ENCODE measurements at places on chromosomes 2 and 18.

- no peak for DNase-seq
Observed at GRCh38 chr2:24492421-24493279, 1.6 kb downstream of the NCOA1 start.

DNA sequence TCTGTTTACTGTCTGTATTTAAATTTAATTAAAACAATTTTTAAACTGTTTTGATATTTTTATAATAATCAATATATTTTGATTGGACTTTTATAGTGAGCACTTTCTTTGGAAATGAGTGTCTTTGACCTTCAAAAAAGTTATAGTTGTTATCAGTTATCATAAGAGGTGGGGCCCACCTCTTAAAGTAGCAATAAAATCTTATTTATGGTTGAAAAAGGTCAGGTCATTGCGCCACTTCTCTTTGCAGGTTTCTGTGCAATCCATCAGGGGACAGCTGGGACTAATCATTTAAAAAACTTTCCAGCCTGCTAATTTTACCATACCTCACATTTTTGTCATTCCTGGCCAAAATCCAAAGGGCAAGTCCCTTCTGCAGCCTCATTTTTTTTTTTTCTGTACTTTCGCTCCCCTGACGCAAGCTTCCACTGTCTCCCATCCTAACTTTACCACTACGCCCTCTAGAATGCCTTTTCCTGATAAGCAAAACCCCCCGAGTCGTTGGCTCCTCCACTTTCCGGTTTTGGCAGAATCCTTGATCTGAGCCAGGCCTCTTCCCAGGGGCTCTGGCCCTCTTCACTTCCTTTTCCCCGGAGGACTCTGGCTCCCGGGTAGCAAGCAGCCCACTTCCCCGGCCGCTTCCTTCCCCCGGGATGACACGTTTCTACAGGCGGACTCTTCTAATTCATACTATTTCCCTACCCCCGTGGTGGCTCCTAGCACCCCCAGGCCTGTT is 1.1 kb upstream of the SEH1L start:
- peak; percentile 20 for DNase-seq

DNA sequence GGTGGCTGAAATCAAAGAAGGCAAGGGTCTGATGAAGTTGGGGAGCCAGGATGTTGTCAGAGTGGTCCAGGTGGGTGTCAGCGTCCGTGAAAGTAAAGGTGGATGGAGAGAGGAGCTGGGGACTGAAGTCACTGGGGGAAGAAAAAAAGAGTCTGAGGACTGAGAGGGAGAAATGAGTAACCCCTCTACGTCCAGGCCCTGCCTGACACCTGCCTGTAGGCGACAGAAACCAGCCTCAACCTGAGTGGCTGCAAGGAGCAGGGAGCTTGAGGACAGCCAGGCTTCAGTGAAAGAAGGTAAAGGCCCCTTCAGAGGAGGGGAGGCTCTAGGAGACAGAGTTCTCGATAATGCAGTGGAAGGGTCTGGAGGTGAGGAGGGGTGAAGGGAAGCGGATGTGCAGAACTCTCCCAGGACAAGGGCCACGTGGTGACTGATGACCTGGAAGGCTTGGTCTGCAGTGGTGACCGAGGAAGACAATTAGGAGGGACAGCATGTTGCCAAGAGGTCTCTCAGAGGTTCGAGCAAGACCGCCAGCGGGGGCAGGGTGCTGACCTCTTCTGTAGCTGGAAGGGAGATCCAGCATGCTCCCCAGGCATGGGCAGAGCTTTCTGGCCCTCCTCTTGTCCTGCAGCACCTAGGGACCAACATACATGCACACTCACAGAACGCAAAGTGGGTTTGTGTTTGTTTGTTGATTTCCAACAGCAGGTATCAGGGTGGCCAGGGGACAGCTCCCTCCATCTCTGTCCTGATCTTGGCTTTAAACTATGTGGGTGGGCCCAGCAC is 86.6 kb upstream of the TMEM247 start:
- DNase-seq = no peak

GRCh38 chr2:86253424-86253823 is 54.2 kb downstream of the MRPL35 start:
- no peak for DNase-seq

DNA sequence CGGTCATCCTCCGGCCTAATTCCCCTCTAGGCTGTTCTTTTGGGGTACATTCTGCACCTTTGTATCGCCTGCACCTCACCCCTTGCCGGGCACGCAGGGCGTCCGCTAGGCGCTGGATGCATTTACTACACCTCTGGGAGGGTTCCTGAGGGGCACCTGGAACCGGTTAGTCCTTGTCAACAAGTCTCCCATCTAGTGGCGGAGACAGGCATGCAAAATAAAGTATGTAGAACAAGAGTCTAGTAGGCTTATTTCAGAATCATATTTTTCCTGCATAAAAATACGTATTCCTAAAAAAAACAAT is 705 bp upstream of the TEX261 start:
- DNase-seq = peak; percentile 6

DNA sequence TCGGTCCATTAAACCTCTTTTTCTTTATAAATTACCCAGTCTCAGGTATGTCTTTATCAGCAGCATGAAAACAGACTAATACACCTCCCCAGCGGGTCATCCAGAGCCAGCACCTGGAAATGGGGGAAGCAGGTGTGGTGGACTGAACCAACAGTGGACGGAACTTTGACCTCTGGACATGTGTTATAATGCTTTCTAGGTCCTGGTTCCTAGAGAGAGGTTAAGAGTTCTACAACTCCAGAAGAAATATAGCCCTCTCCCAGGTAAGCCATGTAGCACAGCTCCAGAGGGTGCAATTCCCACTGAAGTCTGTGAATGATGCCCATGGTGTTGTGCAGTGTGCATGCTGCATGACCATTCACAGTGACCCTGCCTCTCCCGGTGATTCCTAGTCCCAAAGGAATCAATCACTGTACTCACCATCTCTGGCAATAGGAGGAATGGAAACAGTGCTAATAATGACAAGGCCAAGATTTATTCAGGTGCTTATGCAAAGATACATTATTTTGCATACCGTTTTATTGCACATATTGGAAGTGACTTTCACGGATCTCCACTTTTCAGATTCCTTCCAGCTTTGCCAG is 45.2 kb upstream of the MYO1B start:
- DNase-seq = no peak

DNA sequence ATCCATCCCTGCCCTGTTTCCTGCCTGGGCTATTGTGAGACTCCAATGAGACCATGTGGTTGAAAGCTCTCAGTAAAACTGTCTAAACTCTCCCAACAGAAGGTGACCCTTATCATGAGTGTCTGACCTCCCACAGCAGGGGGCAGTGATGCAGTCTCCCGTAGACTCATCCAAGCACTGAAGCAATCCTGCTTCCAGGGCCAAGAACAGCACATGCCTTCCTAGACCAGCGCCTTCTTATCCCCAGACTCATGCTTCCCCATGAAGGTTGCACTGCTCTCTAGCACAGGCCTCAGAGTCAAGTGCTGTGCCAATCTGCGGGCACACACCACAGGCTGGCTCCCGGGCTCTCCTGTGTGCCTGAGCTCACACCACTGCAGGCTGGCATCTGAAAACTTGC is 112.3 kb downstream of the TNS1 start:
- DNase-seq = peak; percentile 90

- DNase-seq = no peak
Observed at GRCh38 chr18:50697509-50697908, 122.3 kb downstream of the MRO start.

DNA sequence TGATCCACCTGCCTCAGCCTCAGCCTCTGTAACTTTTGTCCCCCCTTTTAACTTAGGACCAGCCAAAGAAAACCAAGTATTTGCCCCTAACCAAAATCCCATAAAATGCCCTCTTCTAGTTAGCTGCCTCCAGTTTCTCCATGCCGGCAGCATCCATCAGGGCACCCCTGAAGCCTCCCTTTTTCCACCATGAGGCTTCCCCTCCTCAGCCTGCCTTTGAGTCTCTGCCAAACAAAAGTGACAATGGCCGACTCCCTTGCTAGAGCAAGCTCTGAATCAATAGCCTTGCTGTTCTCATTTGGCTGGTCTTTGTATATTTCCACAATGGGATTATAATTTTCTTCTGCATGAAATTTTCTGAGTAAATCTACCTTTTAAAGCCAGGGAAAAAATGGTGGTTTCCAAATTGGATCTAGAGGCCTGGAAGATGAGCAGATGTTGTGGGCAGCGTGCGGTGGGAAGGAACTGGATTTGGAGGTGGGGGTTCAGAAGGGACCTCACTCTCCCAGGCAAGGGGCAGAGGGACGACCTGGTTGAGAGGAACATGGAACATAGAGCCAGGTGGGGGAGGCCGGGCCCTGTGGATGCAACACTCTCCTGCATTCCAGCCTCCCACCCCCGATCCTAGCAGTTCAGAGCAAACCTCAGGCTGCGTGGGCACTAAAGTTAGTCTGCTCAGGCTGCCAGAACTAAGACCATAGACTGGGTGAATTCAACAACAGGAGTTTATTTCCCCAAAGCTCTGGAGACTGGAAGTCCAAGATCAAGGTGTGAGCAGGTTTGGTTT is 80.6 kb downstream of the HS6ST1 start:
- no peak for DNase-seq

DNA sequence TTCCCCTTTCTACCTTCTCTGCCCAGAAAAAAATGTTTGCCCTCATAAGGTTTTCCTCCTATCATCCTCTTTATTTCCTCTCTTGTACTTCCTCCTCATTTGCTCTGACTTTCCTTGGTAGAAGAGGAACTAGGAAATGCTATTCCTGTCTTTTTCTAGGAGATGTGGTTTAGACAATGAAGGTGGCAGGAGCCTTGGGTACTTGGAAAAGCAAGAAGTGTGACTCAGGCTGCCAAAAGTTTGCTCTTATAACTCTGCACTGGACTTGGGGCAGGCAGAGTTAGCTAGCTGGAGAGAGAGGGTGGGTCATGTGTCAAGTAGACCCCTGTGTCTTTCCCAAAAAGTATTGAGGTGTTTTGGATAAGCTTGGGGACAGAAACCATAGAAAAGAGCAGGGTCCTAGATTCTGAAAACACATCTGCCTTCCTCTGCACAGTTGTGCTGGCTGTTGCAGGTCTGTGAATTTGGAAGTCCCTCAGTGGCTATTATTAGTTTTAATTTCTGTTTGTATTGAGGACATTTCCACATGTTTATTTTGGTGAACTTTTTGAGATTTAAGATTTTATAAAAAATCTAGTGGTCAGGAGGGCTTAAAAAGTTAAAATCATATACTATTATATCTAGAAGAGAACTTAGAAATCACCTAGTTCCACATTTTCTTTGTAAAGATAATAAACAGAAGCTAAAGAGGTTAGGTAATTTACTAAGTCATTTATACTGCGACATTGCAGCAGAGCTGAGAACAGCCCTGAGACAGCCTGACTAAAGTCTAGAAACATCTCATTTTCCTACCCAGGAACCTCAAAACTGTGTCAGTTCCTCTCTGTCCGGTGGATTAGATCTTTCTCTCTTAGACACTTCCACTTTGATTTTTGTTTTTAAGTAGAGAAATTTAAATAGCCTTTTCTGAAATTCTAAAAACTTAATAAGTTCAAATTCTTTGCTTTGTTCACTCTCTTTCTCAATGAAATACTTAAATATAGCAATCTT is 16.0 kb downstream of the INSIG2 start:
- no peak for DNase-seq

DNA sequence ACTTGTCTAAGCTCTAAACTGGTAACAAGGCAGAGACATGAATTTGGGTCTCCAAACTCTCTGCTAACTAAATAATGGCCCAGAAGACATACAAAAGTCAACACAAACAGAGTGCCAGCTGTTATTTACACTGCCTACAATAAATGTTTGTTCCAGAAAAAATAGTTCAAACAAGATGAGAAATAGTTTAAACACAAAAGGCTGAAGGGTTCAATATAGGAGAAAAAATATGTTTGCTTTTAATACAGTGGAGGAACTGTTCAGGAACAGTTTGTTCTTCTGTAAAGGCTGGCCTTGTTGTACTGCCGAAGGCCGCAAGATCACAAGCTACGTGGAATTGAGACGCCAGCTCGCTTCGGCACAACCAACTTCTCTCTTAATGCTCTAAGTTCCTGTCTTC is 74.6 kb downstream of the AFF3 start:
- DNase-seq = no peak

DNA sequence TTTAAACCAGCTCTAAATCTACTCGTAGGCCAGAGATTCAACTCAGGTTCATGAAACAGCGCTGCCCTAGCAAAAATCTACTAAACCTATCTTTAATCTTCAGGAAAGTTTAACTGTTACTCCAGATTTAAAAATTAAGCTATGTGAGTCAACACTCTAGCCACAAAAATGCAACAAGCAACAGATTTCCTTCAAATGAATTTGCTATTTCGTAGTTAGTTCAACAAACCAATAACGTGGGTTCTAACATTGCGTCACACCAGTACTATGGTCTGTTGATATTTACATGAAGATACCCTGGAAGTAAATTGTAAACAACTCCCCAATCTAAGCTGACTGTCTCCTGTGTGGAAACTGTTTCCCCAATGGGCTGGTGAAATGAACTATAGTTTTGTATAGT is 71.2 kb downstream of the FIGN start:
- no peak for DNase-seq

DNA sequence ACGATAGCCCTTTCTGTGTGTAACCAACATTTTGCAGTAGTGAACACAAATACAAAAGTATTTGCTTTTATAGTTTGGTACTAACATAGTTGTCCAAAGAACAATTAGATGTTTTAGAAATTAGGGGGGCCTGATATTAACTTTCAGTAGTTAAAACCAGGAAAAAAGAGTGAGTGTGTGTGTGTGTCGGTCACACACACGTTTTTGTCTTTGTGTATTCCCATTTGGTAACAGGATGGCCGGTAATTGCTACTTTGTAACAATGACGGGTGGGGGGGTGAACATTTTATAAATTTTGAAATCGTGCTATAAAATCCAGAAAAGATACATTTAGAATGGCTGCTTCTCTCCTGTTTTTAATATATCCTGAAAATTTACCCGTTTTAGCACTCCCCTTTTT is 1.5 kb downstream of the PPIG start:
- no peak for DNase-seq

GRCh38 chr2:23019476-23019875 is 365.5 kb upstream of the KLHL29 start:
- no peak for DNase-seq

DNA sequence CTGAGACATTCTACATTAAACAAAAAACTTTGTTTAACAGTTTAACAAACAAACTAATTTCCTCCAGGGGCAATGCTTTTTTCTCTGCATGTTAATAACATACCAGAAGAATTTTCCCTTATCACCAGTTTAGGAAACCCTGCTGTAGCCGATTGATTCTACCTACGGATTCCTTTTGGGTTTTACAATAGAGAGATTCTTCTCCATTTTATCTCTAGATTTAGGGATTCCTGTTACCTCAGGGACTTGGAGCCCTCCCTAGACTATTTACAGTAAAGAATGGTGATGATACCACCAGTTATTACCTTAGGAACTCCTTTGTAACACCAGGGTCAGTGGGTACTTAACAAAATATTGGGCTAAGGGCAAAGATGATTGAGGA is 5.3 kb upstream of the ERICH2 start:
- no peak for DNase-seq

DNA sequence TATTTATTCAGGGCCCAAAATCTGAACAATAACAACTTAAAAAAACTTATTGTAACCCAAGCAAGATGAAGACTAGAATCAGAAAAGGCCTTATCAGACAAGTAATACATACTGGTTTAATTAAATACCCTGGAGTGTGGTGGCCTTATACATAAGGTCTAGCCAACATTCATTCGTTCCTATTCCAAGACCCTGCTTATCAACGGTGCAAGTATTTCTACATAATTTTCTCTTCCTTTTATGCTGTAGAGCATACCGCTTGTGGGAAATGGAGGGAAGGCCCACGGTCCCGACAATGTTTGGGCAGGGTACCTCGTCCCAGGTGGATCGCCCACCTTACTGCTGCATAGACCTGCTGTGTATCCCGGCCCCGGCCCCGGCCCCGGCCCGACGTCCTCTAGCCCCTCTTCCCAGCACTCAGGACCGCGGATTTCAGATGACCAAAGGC is 708 bp downstream of the ZNF24 start:
- no peak for DNase-seq

GRCh38 chr2:230668184-230668938 is 44.3 kb upstream of the CAB39 start:
- no peak for DNase-seq
